Stimulated activated CD8-positive, alpha-beta memory T cell treated with anti-CD3 and anti-CD28 coated beads, Interleukin-7, amount 100 ng/mL, for 1 hour (primary cell): ENCODE measurements at places on chromosomes 12 and 14.

GRCh38 chr12:69254862-69255261, 15.5 kb downstream of the CPSF6 start:
- DNase-seq: no peak

- DNase-seq: no peak
These were observed 14.8 kb downstream of the CREBL2 start for GRCh38 chr12:12626471-12626870.

GRCh38 chr12:132486576-132486975, 3.4 kb upstream of the FBRSL1 start:
- no peak for DNase-seq

DNA sequence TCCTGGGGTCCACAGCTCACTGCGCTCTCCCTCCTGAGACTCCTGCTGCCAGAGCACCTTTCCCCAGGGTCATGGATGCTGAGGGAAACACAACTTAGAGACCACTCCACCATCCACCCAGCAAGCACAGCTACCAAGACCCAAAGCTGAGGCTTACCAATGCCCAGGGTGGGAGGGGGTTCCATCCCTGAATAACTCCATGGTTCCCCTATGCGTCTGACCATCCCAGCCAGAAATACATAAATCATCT, 36.3 kb downstream of the DAD1 start:
- no peak for DNase-seq

GRCh38 chr12:104605685-104606084, 148.9 kb downstream of the CHST11 start:
- no peak for DNase-seq

- DNase-seq: no peak
These were observed 57.1 kb upstream of the SLCO1B1 start for GRCh38 chr12:21073822-21074460.

- no peak for DNase-seq
These were observed 2.7 kb upstream of the GZMH start for GRCh38 chr14:24612196-24612595.

DNA sequence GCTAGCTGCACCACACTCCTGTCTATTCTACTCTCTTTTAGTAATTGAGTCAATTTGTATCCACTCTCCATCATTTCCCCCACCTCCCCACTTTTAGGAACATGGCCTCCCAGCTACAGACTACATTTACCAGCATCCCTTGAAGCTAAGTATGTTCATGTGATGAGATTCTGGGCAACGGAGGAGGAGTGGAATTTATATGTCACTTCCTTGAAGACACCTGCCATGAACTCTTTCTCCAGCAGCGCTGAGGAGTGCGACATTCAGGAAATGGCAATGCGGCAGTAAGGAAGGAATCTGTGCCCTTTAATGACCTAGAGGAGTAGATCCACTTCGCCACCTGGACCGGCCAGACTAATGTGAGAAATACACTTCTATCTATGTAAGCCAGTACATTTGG, 243.7 kb upstream of the DIO2 start:
- no peak for DNase-seq

DNA sequence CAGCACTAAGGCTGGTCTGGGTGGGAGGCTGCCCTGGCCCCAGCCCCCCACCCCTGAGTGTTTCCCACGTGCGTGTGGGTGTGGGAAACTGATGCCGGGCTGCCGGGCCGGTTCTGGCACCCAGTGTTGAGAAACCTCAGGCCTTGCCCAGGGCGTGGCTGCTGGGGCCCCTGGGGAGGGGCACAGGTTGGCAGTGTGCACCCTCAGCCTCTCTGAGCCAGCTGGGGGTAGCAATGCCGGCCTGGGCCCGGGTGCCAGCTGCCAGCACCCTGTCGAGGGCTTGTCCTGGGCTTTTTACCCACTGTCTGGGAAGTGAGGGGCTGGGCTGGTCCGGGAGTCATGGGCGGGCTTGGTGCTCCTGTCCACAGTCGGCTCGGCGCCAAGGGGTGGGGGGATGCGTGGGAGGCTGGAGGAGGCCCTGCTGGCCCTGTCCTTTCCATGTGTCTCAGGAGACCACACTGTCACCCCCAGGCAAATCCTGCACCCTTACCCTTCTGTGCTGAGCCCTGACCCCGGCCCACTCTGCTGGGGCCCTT, 15.7 kb downstream of the ASPG start:
- no peak for DNase-seq

DNA sequence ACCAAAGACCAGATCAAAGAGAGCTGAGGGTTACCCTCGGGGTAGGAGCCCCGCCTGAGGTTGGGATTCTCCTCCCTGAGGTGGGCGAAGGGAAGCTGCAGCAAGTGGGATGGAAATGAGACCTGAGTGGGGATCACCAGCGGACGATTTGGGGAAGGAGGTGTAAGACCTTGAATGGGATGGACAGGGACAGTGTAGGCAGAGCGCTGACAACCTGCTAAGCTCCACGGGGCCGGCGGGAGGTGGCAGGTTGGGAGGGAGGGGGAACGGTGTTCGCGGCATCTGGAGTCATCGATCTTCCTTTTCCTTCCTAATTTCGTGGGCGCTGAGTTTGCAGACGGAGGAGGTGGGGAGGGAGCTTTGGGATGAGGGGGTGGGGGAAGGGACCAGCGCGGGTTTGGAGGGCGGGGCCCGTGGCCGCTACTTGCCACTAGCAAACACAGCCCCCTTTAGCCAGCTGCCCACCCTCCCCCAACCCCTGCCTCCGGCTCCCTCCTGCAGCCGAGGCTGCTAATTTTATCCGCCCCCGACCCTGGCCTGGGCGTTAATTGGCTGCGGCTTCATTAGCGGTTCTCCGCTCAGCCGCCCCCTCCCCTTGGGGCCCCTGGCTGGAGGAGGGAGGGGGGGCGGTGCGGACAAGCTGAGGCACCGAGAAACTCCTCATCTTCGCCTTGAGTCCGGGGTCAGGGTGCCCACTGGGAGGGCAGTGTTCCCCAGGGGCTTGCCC, 2.8 kb upstream of the SHMT2 start:
- no peak for DNase-seq

- no peak for DNase-seq
These were observed 340.5 kb downstream of the TMTC2 start for GRCh38 chr12:83027021-83027723.

DNA sequence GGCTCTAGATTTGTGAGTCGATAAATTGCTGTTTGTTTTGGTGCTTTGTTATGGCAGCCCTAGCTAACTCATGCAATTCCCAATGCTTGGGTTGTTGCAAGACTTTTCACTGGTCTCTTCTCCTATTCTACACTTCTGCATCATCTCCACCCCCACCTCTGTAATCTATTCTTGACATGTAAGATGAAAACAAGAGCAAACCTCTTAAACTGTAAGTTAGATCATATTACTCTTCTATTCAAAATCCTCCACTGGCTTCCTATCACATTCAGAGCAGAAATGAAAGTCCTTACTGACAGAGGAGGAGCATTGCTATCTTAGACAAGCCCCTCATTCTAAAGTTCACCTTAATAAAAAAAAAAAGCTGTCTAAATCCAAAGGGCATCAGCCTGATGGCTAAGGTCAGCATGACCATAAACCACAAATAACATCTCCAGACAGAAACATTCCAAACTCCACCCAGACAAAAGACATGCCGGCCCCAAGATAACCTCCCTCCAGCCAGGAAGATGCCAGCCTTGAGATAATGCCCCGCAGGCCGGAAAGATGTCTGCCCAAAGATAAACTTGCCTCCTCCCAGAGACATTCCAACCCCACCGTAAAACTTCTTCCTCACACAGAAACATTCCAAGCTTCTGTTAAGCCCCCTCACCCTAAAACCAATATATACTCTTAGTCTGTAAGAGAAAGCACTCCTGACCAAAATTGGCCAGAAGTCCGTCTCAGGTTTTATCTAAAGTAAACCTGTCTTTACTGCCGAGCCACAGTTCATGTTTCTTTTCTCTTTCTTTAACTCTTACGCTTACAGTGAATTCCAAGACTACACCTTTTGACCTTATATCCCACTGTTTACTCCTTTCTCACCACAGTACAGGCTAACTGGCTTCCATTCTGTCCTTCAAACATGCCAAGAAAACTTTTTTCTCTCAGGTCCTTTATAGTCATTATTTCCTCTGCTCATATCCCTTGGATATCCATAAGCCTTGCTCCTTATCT, 308.9 kb downstream of the KCNH5 start:
- no peak for DNase-seq

DNA sequence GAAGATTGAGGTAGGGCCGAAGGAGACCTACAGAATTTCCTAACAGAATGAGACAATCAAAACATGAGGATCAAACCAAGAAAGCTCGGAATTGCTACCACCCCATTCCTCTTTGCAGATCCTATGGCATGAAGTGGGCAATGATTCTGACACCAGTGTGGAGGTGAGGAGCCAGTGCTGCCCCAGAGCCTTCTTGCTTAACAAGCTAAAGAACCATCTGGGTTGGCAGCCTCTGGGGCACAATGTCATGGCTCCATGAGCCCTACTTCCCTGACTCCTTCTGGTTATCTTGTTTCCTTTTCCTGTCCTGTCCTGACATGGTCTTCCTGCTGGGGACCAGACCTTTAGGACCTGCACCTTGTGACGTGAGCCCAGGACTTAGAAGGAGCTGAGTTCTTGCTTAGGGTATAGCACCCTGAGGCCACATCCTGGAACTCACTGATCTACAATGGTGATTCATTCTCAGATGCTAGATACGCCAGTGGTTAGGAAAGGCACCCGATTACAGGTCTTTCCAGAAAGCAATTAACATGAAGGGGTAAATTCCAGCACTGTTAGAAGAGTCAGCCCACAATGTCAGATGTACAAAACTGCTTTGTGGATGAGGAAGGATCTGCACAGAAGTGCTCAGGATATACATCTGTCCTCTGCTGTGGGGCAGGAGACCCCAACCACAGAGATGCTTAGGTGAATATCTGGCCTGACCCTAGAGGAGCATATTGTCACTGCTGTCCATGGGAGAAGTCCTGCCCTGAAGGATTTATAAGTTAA, 324.2 kb downstream of the ZFP36L1 start:
- DNase-seq: no peak

DNA sequence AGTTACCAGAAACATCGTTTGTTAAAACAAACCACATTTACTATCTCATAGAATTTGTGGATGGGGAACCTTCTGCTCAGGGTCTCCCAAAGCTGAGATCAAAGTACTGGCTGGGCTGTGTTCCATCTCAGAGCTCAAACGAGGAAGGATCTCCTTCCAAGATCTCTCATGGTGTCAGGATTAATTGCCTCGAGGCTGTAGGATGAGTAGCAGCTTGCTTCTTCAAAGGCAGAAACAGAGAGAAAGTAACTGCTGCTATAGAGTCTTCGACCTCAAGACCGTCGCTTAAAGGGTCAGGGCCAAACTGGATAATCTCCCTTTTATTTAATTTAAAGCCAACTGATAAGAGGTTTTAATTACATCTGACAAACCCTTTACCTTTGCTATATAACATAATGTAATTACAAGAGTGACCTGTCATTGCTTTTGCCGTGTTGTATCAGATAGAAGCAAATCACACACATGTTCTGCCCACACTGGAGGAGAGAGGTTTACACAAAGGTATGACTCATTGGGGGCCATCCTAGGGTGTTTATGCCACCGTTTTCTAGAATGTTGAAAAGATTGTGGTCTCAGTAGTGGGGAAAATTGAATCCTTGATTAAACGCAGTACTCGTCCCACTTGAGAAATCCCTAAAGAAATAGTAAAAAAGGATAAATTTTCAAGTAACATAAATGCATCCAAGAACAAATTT, 868.8 kb upstream of the TMEM132C start:
- DNase-seq: no peak

DNA sequence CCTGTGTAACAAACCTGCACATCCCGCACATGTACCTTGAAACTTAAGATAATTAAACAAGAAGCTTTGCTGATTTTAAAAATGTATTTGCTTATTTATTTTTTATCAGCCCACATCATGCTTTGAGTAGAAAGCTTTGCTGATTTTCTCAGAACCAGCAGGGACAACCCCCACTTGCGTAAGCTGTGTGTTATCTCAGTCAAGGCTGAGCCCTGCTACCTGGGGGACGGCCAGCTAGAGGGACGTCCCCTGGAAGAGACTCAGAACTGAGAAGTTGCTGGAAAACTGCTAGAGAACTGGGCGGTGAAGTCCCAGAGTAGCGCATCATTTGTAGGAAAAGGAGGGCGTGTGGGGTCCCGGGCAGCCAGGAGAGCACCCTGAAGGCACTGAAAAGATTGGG, 4.1 kb upstream of the PLEK2 start:
- no peak for DNase-seq

DNA sequence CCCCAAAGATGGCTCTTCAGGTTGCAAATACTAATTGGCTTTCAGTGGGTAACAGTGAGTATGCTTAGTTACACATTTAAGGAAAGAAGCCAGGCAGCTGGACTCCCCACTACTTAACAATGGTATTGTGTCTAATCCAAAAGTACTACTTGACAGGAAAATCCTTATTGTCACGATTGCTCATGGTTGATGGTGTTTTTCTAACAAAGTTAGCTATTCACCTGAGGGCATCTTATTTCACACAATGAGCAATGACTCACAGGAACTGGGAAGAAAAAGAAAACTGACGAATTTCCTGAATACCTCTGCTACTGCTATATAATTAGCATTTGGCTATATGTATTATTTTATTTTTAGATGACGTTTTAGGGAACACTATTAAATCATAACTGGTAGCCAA, 33.4 kb upstream of the ALG10 start:
- no peak for DNase-seq

GRCh38 chr12:101939856-101940265, 62.5 kb downstream of the DRAM1 start:
- DNase-seq: peak; percentile 17

GRCh38 chr12:40474630-40475029, 217.6 kb upstream of the CNTN1 start:
- DNase-seq: no peak

DNA sequence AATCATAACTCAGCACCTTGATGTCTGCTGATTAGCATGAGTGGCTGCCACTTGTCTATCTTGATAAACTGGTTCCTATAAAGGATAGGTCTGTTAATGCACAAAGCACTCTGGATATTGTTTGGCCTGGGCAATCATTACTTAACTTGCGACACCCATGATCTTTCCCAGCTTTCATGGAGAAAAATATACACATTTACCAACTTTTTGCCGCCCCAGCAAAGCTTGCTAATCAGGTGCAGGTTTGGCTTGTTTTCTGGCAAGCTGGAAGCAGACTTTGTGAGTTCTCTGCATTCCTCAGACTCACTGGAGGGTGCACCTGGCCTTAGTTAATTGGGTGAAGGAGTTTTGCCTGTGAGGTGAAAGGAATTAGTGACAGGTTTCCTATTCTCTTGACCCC, 1126.4 kb upstream of the FLRT2 start:
- DNase-seq: no peak

GRCh38 chr12:110234331-110234751, 46.7 kb upstream of the ATP2A2 start:
- no peak for DNase-seq

DNA sequence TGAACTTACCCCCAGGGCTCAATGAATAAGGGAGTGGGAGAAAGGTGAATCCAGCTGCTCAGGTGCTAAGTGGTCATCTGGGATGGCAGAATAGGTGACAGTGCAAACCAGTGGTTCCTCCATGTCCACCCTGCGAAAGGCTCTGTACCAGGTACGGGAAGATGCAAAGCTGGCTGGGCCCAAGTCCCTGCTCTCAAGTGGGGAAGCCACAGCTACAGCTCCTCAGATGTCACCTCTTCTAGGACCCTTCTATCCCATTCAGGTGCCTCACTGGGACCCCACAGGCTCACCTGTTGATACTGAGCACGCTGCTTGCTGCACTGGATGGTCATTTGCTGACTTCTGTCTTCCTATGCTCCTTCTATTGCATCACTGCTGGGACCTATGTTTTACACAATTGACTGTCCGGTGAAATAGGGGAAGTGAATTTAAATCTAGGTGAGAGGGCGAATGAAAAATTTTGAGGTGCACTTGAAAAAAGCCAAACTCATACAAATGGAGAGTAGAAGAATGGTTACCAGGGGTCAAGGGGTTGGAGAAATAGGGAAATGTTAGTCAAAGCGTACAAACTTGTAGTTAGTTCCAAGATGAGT, 20.3 kb upstream of the PPP4R4 start:
- no peak for DNase-seq
